ENCODE measurements at places on chromosomes 5 and 9.

DNA sequence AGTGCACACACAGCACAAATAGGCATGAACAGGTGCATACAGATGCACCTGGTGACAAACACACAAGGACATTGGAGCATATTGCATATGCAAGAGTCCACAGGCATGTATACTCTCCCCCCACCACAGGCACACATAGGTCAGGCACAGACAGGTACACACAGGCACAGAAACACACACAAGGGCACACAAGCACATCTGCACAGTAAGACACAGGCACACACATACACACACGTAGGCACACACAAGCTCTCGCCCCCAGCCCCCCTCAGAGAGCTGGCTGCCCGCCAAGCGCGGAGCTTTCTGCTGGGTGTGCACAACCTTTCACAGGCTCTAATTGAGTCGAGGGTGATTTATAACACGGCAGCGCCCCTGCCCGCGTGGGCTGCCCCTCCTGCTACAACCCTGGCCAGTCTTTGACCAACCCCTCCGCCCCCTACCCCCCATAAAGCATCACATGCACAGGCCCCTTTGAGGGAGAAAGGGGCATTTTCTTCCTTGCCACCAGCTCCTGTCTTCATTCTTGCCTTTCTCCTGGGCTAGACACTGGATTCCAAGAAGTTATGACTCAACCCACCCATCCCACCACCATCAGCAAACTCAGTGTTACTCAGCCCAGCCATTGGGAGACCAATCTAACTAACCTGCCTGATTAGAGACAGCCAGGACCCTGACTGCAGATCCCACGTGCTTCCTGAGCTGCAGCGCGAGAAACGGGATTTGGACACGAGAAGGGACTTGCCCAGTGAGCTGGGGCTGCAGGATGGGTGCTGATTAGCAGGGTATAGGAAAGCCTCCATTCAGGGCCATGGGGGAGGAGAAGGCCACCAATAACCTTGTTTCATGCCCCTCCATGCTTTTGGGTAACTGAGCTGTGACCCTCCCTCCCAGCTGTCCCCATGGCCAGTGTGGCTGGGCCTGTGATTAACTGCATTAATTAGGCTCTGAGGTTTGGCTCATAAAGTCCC lies 42.8 kb upstream of the PSD2 start:
- DNase-seq, result no peak

DNA sequence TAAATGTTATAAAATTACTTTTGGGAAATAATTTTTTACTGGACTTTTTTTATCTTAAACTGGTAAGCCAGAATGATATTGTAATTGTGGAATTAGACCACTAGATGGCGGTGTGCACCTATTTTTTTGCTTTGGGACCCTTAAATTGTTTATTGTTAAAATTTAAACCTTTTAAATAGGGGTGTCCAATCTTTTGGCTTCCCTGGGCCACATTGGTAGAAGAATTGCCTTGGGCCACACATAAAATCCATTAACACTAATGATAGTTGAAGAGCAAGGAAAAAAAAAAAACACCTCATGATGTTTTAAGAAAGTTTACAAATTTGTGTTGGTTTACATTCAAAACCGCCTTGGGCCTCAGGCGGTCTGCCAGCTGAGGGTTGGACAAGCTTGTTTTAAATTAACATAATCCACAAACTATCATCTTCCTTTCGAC lies 28.4 kb upstream of the GADD45G start:
- no peak for DNase-seq

DNA sequence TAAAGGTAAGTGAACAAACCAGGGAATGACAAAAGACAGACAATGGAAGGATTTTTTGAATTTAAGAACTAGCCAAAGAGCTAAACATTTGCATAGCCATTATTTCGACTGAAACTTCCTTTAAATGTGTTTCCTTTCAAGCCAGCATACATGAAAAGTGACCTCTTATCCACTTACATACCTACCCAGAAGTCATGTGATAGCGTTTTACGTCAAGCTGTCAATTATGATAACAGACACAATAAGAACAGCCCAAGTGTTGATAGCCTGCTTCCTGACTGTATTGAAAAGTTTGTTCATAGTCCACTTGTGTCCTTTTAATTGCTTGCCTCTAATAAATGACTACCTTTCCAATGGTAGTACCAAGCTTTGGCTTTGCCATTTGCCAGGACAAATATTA lies 206.0 kb downstream of the NFIB start:
- DNase-seq, result no peak

DNA sequence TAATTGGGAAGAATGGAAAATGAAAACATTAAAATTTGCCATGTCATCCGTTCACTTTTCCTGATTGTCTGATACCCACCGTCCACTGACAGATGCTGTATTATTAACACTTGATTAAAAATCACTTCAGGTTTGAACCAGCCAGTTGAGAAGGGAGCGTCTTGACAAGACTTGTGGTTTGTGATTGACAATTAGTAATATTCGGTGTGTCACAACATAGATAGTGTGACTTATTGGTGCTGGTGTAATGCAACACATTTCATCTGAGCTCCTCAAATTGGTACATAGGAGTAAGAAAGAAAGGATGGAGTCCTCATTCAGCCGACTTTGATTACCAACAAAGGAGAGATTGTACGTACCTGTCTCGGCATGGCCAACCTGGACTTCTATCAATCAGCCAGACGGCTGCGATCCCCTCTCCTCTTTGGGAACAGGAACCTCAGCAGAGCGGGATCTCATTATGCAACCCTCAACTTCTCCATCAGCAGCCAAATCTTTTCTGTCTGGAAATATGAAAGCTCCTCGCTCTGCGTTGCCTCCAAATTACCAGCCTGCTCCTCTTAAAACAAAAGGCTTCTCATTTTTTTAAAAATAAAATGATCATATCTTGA lies 211.7 kb upstream of the MVB12B start:
- DNase-seq, result no peak

GRCh38 chr9:137096785-137097546 lies 10.2 kb downstream of the MAN1B1 start:
- no peak for DNase-seq

- DNase-seq, result no peak
These were observed 41.3 kb downstream of the ROR2 start for GRCh38 chr9:91908746-91909145.

- DNase-seq, result no peak
These were observed 120.2 kb upstream of the ARRDC3 start for GRCh38 chr5:91503321-91503720.

GRCh38 chr5:125411744-125412560 lies 665.5 kb upstream of the ZNF608 start:
- no peak for DNase-seq

- DNase-seq, result no peak
These were observed 230.7 kb upstream of the SGCD start for GRCh38 chr5:156096259-156096658.

GRCh38 chr5:80453366-80453765 lies 34.5 kb upstream of the FAM151B start:
- DNase-seq, result no peak

DNA sequence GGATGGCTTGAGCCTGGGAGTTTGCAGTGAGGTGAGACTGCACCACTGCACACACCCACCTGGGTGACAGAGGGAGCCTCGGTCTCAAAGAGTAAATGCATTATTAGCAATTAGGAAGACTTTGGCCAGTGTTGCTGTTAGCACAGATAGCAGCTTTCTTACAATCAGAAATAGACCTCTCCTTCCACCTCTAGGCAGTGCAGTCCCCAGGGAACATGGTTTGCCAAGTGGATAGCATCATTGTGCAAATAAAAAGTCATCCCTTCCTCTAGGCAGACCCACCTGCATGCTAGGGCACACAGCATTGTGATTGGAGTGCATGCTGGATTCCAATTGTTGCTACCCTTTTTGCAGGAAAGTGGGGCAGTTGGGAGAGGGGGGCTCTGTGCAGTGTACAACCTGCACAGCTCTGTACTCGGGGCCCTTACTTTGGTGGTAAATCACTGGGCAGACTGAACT lies 77.9 kb upstream of the KLF9 start:
- no peak for DNase-seq

- no peak for DNase-seq
These were observed 412.7 kb downstream of the PIK3R1 start for GRCh38 chr5:68628082-68628814.

- no peak for DNase-seq
These were observed 606 bp downstream of the EEIG1 start for GRCh38 chr9:127980060-127980705.

DNA sequence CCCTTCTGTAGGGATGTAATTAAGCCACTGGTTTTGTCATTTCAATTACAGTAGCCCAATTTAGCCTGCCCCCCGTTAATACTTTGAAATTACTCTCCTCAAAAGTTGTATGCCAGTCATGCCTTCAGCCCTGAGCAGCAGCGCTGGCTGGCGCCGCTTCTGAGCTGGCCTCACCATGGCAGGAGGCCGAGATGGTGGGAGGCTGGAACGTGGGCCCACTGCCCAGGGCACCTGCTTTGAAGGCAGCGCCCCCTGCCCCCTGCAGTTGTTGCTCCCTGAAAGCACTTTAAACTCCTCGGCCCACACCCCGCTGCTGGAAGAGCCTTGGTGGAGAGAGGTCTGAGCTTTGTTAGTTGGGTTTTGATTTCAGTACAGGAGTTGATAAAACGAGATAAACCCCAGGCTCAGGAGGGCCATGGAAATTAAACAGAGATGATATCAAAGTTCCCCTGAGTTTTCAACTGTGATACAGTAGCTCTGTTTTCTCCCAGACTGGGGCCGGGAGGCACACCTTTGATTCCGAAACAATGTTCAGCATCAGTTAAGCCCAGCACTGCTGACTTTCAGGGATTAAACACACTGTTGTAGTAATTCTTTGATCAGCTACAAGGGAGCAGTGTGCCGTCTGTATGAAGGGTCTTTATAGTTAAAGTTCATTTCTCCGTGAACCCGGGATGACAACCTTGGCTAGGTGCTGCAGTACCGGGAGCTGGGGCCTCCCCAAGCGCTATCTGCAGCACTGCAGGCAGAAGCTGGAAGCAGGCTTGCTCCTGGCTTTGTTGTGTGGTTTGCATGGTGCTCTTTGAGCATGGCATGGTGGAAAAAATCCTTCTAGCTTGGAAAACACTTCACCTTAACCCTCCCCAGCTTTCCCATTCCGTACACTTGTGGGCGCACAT lies 9.5 kb downstream of the MVB12B start:
- DNase-seq, result no peak

GRCh38 chr5:398475-399295 lies 44.3 kb upstream of the EXOC3 start:
- DNase-seq, result no peak

DNA sequence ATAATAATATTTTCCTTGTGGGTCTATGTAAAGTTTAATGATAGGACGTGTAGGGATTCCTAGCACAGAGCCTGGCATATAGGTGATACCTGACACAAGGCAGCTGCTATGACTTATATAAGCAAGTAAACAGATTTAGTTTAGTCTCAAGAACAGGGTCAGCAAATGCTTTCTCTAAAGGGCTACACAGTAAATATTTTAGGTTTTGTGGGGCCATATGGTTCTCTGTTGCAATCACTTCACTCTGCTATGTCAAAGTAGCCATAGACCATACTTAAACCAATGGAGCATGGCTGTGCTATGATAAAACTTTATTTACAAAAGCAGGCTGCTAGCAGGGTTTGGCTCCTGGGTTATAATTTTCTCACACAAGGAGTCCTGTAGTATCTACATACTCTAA lies 204.8 kb upstream of the KLF4 start:
- no peak for DNase-seq

- no peak for DNase-seq
These were observed 798.8 kb downstream of the CDH18 start for GRCh38 chr5:19189176-19189575.

DNA sequence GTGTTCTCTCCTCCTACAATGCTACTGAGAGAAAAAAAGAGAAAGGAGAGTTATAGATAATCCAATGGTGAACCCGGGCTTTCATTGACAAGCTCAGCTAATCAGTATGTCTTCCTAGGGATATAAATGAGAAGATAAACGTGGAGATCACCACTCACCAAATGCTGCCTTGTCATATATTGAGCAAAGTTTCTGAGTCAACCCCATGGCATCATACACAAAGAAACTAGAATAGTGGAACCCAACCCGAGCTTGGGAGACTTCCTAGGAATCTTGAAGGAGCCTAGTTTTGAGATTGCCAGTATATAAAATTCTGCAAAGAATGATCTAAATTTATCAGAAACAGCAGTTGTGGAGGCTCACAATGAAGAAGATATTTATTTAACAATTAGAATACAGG lies 47.8 kb downstream of the PTPN3 start:
- DNase-seq, result no peak

- DNase-seq, result no peak
These were observed 832.3 kb downstream of the MTRR start for GRCh38 chr5:8701251-8701650.

- DNase-seq, result no peak
These were observed 74.6 kb downstream of the MRPL36 start for GRCh38 chr5:1724822-1725602.

DNA sequence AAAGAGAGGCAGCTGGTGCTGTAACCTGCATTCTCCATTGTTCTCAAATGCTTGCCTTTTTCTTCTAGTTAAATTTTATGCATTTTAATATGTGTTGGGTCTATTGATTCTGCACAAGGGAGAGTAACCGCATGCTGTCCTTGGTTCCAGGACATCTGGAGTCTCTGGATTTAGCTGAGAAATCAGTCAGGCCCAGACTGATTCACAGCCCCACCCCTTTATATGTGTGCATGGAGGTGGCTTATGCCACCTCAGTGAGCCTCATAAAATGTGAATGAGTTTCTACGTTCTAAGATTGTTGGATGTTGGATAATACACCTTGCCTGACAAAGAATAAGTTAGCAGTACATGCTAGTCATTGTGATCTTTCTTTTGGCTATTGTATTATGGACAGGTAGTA lies 110.1 kb upstream of the PANK3 start:
- DNase-seq, result no peak

DNA sequence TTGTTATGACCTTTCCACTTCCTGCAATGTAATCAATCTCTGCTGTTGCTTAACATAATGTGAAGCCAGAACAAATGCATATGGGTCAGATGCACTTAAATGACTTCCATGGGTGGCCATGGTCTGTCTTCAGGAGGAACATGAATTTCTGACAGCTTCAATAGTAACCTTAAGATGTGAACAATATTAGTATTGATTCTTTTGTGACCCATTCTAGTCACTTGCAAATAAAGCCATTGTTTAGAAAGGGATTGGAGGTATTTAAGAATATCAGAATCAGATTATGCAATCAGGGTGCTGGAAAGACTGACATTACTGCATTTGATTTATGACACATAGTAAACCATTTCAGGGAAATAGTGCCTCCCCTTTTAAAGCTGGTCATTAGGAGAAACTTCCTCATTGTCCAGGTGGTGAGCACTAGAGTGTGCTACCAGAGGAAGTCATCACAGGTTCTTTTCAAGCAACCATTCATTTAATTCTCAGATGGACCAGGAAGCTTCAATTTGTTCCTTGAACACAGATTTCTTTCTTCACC lies 32.1 kb downstream of the GRIN3A start:
- no peak for DNase-seq

DNA sequence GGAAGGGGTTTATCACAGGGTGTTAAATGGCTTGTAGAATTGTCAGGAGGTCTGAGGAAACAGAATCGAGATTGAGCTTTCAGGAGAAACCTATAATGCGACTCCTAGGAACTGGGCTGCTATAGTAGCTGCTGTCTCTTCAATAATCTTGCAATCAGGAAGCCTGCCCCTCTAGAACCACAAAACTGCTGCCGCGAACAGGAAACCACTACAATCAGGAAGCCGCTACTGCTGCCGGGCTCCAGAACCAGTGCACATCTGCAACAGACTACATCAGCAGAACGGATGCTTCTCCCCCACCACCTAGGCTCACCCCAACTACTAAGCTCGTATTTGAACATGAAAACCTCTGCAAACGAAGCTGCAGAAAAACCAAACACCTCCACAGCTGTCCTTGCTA lies 31.6 kb downstream of the TNFSF8 start:
- DNase-seq, result peak; percentile 35

GRCh38 chr5:111143910-111144309 lies 51.8 kb downstream of the WDR36 start:
- no peak for DNase-seq

- peak; percentile 87 for DNase-seq
These were observed 2.0 kb downstream of the ST8SIA4 start for GRCh38 chr5:100900796-100901781.

All from stimulated activated CD4-positive, alpha-beta T cell treated with anti-CD3 and anti-CD28 coated beads, TNF-alpha, amount 100 ng/mL, for 48 hours (primary cell).